Activated T-cell treated with anti-CD3 and anti-CD28 coated beads for 4 hours (primary cell): ENCODE measurements at places on chromosomes 2 and 18.

DNA sequence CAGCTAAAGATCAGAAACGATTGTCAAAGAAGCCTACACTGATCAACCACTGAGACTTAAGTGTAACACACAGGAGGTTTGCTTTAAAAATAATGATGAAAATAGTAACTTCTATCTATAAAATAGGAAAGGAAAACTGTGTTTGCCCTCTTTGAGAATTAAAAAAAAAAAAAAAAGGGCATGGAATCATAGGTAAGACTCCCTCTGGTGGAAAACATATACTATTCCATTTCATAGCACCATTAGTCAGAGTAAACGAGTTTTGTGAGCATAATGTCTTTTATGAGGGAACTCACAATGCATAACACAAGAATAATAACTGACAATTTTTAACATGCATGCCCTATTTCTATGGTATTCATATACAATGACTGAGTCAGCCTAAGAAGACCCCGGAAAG, 36.3 kb downstream of the SLC35F5 start:
- DNase-seq = no peak

DNA sequence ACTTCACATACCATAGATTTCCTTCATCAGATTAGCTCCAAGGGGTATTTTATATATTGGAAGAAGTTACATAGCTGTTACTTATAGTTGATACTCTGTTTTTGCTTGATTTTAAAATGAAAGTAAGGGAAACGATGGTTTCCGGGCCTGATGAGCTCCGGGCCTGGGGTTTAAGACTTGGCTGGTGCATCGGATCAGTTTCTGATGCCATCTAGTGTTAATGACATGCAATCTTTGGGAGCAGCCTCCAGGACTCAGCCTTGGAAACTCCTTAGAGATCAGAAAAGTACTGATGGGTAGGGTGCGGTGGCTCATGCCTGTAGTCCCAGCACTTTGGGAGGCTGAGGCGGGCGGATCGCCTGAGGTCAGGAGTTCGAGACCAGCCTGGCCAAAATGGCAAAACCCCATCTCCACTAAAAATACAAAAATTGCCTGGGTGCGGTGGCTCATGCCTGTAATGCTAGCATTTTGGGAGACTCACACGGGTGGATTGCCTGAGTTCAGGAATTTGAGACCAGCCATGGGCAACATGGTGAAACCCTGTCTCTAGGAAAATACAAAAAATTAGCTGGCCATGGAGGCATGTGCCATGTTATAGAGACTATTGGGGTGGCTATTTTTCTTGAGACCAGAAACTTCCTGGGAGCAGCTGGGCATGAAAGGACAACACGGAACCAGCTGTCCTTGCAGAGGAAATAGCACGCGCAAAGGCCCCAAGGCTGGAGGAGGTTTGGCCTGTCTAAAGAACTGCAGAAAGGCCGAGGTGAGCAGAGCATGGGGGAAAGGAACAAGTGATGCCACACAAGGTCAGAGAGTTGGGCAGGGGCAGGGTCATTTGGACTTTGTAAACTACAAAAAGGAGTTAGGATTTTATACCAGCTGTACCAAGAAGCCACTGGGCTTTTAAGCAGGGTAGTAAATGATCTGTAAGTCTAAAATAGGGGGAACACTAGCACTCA, 46.9 kb upstream of the CNOT11 start:
- peak; percentile 16 for DNase-seq

DNA sequence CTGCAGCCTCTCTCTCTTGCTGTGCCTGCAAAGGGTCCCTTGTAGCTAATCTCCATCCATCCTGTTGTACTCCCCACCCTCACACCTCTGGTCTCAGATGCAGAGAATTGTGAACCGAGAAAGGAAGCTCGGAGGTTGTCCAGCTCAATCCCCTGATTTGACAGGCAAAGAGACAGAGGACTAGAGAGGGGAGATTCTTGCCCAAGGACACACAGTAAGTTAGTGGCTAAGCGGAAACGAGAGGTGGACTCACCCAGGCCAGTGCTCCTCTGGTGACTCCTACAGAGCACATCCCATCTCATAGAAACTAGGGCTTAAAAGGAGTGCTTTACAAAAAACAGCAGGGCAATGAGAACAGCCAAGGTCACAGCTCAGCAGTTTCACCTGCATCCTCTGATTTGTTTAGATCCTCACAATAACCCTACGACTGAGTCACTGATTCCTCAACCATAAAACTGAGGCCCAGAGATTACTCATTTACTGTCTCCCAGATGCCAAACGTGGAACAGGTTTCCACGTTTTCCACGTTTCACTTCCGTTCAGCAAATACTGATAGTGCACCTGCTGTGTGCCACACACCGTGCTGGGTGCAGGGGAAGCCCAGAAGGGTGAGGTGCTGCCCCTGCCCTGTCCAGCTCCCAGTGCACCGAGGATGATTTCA, 22.1 kb downstream of the EHD3 start:
- no peak for DNase-seq

GRCh38 chr2:201904538-201905420, 98.4 kb downstream of the CDK15 start:
- no peak for DNase-seq

GRCh38 chr2:118569876-118570535, 277.4 kb downstream of the EN1 start:
- no peak for DNase-seq

DNA sequence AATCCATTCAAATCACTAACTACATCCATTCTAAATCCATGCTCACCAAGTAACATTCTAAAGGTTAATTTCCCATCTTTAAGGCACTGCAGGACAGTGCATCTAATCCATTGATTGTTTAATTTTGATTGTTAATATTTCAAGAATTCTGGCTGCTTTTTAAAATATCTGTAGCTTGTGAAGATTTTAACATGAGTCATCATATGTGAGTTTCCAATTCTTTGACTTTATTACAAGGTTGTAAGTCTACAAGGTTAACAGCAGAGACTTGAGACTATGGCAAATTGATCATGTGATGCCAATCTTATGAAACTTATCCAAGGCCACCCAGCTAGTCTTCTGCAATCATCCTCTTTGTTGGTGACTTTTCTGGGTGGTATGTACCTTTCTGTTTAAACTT, 349.2 kb upstream of the ZC3H15 start:
- no peak for DNase-seq

DNA sequence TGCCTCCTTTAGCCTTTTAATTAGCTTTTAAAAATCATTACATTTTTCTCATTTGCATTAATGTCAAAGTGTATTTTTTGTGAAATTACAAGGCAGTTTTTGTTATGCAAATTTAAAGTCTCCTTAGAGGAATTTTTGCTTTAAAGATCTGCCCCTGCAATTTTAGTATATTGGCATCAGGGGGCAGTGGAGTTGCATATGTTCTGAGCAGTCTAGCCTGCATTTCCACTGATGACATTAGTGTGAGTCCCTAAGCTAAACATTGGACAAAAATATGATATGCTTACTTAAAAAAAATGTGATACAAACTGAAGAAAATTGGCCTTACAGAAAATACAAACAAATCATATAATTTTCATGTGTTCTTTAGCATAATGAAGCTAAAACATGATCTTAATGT, 426.5 kb downstream of the SLC4A3 start:
- no peak for DNase-seq

DNA sequence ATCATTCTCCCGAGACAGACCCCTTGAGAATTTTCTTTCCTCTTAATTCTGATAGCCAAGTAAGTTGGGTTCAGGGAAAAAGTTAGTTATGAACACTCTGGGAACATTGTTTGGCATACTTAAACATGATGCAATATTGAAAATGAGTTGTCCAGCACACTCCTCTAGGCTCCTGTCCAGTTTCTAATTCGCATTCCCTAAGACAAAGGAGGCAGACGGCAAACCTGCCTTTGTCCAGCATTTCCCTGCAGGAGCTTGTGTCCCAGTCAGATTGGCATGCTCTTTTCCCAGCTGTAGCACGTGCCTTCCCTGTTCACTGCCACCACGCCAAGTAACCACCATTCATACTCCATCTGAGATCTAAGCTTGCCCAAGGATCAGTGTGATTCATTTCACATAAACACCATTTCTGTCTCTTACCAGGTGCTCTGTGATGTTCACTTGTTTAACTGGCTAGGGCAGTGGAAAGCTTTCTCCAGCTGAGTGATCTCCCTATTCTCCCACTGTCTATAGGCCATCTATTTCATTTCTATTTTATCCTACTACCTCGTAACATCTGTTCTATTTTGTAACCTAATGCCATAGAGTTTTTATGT, 150.0 kb upstream of the EPB41L3 start:
- DNase-seq = no peak

DNA sequence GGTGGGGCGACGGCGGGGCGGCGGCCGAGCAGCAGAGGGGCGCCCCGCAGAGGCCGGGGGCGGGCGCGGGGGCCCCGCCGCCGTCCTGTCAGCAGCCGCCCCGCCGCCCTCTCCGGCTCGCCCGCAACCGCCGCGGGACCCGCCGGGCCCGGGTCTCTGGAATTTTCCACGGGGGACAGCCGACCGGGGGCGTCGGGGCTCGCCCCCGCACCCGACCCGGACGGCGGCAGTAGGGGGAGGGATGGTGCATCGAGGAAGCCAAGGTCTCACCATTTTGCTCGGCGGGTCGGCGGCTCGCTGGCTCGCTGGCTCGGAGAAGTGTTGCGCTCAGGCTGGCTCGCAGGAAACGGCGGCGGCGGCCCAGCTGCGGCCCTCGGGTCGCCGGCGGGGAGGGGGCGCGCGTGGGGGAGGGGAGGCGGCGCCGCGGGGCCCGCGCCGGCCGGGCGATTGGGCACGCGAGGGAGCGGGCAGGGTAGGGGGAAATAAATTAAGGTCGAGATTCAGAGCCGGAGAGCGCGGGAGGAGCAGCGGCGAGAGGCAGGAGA, 405 bp downstream of the PPP3R1 start:
- peak; percentile 54 for DNase-seq

DNA sequence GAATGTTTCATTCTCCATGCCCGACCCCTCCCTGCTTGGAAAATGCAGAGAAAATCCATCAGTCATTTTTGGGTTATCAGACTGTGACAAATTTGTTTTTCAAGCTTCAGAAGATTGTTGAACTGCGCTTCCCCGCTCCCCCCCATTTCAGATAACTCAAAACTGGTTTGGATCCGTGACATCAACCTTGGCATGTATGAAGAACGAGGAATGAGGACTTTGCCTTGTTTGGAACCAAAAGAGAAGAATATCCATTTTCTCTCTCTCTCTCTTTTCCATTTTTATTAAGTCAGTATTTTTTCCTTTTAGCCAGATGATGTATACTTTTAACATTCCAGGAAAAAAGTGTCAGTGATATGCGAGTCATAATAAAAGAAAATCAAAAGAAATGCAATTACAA, 171.6 kb downstream of the BCL2 start:
- no peak for DNase-seq

DNA sequence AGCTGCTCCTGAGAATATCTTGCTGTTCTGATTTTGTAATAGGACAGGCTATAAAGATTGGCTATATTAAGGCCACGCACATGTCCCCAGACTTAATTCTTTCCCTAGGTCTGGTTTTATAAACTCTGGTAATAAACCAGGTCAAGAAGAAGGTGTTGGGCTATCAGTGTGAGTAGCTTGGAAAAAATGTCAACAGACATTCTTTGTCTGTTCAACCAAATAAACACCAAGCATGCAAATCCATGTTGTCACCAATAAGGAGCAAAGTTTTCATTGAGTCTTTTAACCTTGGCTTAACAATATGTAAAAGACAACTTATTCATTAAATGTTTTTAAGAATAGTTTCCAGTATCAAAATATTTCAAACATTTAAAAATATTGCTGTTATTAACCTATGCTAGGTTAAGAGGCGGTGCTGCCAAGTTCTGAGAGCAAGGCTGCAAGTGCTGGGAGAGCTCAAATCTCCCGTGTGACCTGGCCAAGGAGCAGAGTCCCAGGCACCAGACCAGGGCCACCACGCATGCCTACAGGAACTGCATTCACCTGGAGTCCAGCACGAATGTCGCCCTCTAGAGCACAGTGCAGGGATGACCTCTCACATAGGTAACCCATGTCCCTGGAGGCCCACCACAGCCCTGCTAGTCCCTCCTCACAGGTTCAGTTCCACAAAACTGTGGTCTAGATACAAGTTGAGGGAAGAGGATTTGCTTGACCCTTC, 120.5 kb upstream of the POU3F3 start:
- DNase-seq = no peak
